Activated naive CD4-positive, alpha-beta T cell treated with anti-CD3 and anti-CD28 coated beads, Interleukin-2, amount 50 U/mL, for 72 hours (primary cell): ENCODE measurements at places on chromosomes 7 and 10.

DNA sequence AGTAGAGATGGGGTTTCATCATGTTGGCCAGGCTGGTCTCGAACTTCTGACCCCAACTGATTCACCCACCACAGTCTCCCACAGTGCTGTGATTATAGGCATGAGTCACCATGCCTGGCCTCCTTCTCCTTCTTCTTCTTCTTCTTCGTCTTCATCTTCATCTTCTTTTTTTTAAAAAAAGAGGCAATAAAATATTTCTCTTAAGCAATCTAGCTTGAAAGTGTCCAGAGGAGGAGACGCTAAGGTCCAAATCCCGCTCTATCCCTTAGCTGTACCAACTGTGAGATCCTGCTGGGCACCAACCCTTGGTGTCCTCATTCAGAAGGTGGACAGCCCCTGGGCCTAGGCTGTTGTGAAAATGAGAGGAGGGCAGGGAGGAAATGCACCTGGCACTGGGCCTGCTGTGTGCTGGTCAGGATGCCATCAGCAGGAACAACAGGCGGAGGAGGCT lies 13.9 kb upstream of the PSAP start:
- no peak for DNase-seq

GRCh38 chr7:140719721-140720120 lies 23.2 kb downstream of the NDUFB2 start:
- DNase-seq: no peak

DNA sequence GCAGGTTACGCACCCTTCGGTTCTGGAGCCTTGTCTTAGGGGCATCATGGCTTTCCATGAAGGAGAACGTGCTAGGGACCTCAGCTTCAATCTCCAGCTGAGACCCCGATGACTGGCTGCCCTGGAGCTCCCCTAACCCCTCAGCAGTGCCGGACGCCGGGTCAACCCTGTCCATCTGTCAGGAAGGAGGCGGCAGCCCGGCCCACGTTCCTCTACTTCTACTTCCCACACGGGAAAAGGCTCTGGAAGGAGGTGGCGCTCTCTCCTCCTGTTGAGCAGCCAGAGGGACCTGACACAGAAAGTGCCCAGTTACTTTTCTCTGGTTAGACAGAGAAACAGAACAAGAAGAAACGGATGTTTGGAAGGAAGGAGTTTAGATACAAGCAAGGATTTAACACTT lies 87.4 kb downstream of the DYNC2I1 start:
- DNase-seq: no peak

GRCh38 chr7:120547605-120548004 lies 274.6 kb downstream of the KCND2 start:
- no peak for DNase-seq

DNA sequence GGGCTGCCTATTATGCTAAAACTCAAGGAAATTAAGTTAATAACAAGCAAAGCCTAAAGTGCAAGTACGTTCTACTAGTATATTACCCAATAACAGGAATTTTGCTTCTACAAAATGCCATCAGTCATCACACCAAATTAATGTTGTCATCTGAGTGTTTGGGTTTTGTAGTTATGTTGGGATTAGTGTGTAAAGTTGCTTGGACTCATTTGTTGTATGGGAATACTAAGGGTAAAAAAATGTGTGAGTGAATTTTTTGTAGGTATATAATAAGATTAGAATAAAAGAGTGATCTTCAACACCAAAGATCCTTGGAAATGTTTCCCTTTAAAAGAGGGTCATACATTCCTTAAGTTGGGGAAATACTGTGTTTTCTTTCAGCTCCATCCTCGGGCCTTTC lies 38.6 kb downstream of the NRP1 start:
- no peak for DNase-seq

DNA sequence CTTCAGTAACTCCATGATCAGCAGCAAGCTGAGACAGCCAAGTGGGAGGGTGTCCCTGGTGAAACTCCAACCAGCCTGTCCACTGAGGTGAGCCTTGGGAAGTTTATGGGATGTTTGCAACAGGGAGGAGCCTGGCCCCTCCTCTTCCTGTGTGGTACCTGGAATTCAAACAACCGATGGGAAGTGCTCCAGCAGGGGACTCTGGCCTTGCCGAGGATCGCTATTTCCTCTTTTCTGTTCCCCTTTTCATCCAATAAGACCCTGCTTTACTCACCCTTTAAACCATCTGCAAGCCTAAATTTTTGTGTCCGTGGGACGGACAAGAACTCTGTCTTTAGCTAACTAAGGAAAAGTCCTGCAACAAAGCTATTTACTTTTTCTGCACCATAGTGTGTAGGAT lies 491.1 kb upstream of the ZMIZ1 start:
- no peak for DNase-seq

GRCh38 chr7:101550641-101551541 lies 78.2 kb downstream of the MYL10 start:
- DNase-seq: peak; percentile 35

DNA sequence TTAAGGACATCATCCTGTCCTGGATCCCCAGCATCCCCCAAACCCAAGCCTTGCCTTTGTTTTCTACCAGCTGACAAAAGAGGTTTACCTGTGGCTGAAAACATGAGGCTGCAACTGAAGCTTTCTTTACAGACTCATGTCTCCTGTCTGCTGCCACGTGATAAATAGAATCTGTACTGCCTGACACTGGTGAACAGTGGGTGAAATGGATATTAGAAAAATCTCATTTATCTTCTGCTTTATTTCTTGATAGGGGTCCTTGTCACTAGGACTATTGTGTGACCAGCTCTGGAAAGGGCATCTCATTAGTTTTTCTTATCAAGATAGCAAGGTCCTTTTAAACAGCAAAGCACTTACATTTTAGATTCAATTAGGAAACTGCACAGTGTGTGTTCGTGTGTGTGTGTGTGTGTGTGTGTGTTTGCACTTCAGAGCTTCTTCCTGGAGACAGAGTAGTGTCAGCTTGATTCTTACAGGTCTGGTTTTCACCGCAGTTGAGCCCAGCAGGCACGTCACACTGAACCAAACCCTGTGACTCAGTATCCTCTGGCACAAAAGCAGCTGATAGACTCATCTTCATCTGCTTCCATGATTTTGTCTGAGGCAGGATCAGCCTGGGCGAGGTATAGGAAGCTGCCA lies 373.5 kb upstream of the CELF2 start:
- DNase-seq: no peak

DNA sequence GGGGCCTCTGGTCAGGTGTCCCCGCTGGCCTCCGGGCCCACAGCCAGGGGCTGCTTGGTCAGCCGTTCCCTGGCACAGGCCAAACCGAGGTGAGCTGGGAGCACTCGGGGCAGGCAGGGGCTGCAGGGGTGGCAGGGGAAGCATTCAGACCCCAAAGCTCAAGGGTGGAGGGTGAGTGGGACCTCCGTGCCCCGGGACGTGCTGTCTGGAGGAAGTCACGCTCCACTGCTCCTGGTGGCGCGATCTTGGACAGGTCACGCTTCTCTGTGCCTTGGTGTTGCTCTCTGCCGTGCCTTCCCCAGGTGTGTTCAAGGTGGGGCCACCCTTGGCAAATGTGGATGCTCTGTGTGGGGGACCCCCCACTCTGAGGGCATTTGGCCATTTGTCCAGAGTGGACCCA lies 24.6 kb upstream of the ELFN1 start:
- no peak for DNase-seq

DNA sequence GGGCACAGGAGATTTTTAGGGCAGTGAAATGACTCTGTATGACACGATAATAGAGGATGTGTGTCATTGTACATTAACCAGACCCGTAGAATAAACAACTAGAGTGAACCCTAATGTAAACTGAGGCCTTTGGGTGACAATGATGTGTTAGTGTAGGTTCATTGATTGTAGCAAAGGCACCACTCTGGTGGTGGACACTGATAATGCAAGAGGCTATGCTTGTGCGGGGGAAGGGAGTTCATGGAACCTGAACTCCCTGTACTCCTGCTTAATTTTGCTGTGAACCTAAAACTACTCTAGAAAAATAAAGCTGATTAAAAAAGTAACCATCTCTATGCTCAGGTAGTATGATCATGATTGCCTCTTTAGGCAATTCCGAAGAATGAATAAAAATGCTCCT lies 96.3 kb upstream of the VIPR2 start:
- DNase-seq: no peak

GRCh38 chr7:44767912-44768627 lies 19.4 kb downstream of the ZMIZ2 start:
- no peak for DNase-seq

- DNase-seq: no peak
Observed at GRCh38 chr10:69345890-69346474, 67.7 kb downstream of the HK1 start.
